Fibroblast of villous mesenchyme (primary cell): ENCODE measurements at places on chromosomes 7 and 10. TPM values are rescaled to one million over a fixed set of nuclear protein-coding genes. Genes with fewer than 3 reads are reported as not detected.

Gene ASB10
- not detected in 2 replicates for total RNA-seq

Gene ACTL6B
- total RNA-seq = not detected in 2 replicates

Gene C10orf105
- under 0.01 TPM in 1 of 2 replicates, not detected in the other for total RNA-seq

Gene DGKI
- total RNA-seq = 3.5 and 11.3 TPM in 2 replicates

Gene CALN1
- total RNA-seq = under 0.01 TPM in 1 of 2 replicates, not detected in the other

Gene NPTX2
- total RNA-seq = 0.43 TPM in 1 of 2 replicates, not detected in the other

Gene WNT8B
- not detected in 2 replicates for total RNA-seq

Gene DLX6
- total RNA-seq = not detected in 2 replicates

Gene FEZF1
- not detected in 2 replicates for total RNA-seq

Gene ANLN
- total RNA-seq = 51.9 and 119 TPM in 2 replicates

Gene FERD3L
- total RNA-seq = not detected in 2 replicates

Gene ZNF804B
- under 0.01 TPM in 1 of 2 replicates, not detected in the other for total RNA-seq

Gene HECW1
- total RNA-seq = 1.7 and 3.2 TPM in 2 replicates

Gene RASSF4
- total RNA-seq = 6.0 and 6.8 TPM in 2 replicates

Gene ADAM12
- total RNA-seq = 22.5 and 129 TPM in 2 replicates

Gene STK31
- not detected in 2 replicates for total RNA-seq

Gene HELLS
- total RNA-seq = 38.7 and 39.7 TPM in 2 replicates

Gene AS3MT
- 5.2 and 5.5 TPM in 2 replicates for total RNA-seq

Gene SFRP4
- 0.32 and 0.43 TPM in 2 replicates for total RNA-seq

Gene C10orf67
- total RNA-seq = under 0.01 TPM in 2 replicates

Gene URGCP
- total RNA-seq = 25.8 and 38.9 TPM in 2 replicates

Gene ZNF239
- 4.2 and 6.5 TPM in 2 replicates for total RNA-seq

Gene SFTPD
- total RNA-seq = not detected in 2 replicates
